ENCODE measurements at places on chromosomes 16 and 17. TPM values are rescaled to one million over a fixed set of nuclear protein-coding genes. Genes with fewer than 3 reads are reported as not detected.

Gene VTN
- 3.4 TPM for total RNA-seq

Gene RTN4RL1
- 0.46 TPM for total RNA-seq

Gene RNF222
- total RNA-seq, result not detected

Gene HAP1
- total RNA-seq, result 0.07 TPM
